Pancreas (tissue), 10 donors: ENCODE measurements at places on chromosomes 4 and X. TPM values are rescaled to one million over a fixed set of nuclear protein-coding genes. Genes with fewer than 3 reads are reported as not detected.
A peak's percentile ranks its signal among the peaks of the same experiment; 100 is the strongest.

- DNase-seq = no peak
Measured at GRCh38 chr4:25697516-25697915, 41.9 kb downstream of the SLC34A2 start.

DNA sequence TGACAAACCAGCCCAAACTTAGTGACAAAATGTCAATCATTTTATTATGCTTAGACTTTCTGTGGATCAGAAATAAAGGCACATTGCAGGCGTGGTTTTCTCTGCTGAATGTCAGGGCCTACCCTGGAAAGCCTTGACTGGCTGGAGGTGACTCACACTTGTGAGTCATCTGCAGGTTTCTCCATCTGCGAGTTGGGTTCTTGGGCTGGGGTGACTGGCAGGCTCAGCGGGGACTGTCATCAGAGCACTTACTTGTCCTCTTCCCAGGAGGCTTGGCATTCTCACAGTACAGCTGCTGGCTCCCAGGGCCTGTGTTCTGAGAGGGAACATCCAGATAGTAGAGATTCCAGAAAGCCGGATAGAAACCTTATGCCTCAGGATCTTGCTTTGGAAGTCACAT is 153.8 kb upstream of the AGA start:
- DNase-seq = peak; percentile 46

DNA sequence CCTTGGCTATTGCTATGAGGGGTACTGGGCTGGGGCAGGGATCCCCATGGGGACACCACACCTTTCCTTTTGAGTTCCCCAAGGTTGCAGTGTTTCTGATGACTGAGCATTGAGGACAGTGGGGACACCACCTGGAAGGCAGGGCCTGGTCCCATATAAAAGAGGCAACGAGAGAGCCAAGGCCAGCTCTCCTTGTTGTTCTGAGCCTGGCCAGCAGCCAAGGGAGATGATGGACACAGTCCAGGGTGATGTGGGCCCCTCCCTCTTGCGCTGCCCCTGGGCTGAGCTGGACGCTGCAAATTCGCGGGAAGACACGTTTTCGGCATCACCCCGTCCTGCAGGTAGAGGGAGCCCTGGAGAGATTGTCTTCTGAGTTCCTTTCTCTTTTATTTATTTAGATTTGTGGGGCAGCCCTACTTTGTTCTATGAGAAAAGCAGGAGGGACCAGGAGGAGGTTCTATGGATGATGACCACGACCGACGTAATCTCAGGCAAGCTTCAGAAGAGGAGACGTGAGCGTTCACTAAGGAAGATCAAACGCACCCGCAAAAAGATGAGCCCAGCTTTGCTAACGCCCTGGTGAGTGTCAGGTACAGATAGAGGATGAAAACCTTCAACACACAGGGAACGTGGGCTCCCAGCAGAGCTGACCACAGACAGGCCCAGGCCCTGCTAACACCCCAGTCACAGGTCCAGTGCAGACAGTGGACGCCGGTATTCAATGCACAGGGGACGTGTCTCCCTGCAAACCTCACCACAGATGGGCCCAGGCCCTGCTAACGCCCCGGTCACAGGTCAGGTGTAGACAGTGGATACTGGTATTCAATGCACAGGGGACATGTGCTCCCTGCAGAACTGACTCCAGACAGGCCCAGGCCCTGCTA is 97.4 kb downstream of the SHOX start:
- no peak for DNase-seq

GRCh38 chr4:74037076-74037955 is 1.2 kb downstream of the CXCL3 start:
- DNase-seq = no peak

GRCh38 chr4:101418055-101418454 is 70.7 kb upstream of the PPP3CA start:
- no peak for DNase-seq

DNA sequence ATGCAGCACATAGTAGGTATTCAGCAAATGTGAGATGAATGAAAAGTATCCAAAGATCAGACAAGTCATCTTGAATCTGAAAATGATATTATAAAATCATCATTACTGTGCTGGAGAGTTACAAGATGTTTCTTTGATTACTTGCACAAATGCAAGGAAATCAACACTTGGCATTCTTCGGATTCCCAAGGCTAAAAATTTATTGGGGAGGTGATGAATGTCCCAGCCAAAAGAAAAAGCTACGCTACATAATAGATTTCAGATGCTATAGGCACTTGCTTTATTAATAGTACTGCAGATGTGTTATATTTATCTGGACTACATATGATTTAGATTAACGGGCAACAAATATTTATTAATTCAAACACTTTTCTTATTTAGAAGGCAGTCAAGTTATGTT is 286.7 kb upstream of the TENM3 start:
- DNase-seq = no peak

The CCSER1 gene
- total RNA-seq = 5.6 TPM

- DNase-seq = no peak
Measured at GRCh38 chr4:623914-624566, 1.3 kb upstream of the PDE6B start.

- DNase-seq = no peak
Measured at GRCh38 chr4:54877006-54877405, 219.2 kb downstream of the KIT start.

DNA sequence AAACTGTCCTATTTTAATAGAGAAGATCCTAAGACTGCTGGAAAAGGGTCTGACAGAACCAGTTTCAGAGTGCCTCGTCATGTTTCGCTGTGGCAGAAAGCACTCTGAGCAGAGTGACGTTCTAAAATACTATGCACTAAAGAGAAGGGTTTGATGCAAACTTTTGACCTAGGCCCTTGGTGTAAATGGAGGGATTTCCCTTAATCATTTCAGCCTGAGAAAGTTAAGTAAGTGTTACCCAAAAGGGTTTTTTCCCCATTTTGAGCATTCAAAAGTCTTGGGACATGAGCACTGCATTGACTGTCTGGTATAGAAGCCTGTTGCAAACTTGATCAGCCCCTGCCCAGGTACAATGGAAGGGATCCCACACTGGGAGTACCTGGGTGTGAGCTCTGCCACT is 157.5 kb upstream of the ATOH1 start:
- no peak for DNase-seq

The MBNL3 gene
- total RNA-seq = 14.0 TPM

The NXF2B gene
- not detected for total RNA-seq

DNA sequence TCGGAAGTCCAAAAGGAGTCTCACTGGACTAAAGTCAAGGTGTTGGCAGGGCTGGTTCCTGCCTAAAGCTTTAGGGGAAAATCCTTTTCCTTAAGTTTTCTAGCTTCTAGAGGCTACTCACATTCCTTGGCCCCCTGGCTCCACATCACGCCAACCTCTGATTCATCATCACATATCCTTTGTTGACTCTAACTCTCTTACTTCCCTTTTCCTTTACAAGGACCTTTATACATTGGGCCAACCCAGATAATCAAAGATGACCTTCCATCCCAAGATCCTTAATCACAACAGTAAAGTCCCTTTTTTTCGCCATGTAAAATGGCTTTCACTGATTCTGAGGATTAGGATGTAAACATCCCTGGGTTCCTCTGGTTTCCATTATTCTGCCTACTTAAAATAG is 146.4 kb upstream of the DCAF8L1 start:
- no peak for DNase-seq

The ERAS gene
- total RNA-seq = not detected

DNA sequence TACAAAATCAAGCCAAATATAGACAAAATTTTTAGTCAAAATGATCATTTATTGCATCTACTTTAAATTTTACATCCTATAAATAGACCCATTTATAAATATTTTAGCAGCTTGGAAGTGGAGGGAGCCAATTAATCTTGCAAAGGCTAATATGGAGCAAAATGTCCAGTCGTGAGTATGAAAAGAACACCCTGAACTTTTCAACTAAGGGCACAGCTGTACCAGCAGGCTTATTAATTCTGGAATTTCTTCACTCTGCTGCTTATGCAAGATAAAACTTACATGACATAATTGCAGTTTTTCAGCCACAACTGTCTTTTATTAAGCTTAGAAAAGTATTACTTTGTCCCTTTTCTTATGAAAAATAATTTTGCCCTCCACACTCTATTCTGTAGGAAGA is 22.9 kb upstream of the USP53 start:
- DNase-seq = no peak

DNA sequence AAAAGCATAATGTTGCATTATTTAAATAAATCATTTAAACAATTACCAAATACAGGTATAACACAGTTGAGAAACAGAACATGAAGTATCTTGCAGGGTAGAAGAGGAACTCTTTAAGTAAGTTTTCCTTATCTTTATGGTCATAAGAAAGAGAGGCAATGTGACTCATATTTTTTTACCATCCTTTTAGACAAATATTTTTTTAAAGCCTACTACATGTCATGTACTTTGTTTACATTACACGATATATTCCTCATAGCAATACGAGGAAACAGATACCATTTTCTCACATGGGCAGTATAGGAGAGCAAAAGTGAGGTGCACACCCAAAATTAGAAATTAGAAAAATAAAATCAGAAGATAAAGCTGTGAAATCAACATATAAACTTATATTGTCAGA is 49.3 kb upstream of the EPHA5 start:
- no peak for DNase-seq

- no peak for DNase-seq
Measured at GRCh38 chr4:32986236-32986635, 2266.1 kb downstream of the PCDH7 start.

The IL13RA2 gene
- total RNA-seq = not detected

GRCh38 chrX:133897593-133898163 is 87.7 kb downstream of the GPC3 start:
- no peak for DNase-seq

- DNase-seq = no peak
Measured at GRCh38 chrX:40543661-40544328, 37.0 kb upstream of the ATP6AP2 start.

The TBCK gene
- total RNA-seq = 17.6 TPM

- DNase-seq = no peak
Measured at GRCh38 chrX:20217271-20217670, 49.4 kb downstream of the RPS6KA3 start.

DNA sequence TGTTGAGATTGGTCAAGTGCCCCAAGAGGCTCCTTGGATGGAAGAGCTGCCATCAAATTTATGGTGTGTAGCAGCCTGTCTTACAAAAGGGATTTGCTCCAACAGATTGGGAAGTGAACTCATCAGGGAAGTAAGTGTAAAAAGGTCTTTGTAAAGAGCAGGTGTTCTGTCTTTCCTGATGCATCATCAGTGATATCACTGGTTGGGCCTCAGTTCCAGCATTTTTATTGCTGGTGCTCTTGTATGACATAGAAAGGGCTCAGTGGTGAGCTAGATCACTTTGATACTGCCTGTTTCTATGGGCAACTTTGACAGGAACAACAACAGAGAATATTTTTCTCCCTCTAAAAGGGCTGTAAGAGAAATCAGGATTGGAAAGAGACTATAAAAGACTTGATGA is 8.7 kb upstream of the GABRE start:
- DNase-seq = no peak

DNA sequence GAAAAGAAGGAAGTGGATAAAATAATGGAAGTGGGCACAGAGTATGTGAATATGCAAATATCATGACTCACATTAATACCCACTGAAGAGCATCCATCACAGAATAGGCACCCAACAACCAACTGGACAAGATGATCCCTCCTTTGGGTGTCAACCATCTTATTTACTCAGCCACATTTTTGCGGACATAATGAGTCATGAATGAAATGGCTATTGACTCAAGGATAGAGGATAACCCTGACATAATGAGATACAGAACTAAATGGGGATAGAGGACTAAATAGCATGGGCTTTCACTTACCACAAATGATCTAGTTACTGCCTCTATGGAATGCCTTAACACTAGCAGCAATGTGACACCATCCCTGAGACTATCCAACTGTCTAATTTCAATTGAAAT is 224.7 kb downstream of the ANTXR2 start:
- no peak for DNase-seq

The RTL3 gene
- not detected for total RNA-seq

DNA sequence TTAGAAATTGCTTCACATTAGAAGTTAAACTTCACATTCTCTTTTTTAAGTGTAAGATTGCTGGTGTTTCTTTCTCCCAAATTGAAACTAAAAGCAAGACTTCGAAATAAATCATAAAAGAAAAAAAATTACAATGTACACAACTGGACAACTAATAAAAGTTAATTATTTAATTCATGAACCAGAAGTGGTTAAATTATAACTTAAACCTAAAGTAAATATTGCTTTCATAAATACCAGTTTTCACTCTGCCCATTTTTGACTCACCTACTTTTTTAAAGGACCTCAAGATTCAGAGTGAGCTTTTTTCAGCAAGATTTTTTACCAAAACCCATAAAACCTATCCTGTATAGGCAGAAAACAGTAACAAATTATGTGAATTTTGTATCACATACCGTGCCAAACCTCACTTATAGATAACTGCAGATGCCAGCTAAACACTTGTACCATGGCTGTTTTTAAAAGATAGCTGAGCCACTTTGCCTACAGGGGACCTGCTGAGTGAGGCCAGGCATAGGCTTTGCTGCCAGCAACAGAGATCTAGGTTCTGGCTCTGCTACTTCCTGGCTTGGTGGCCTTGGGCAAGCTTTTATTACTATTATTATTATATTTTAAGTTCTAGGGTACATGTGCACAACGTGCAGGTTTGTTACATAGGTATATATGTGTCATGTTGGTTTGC is 259.8 kb downstream of the NR3C2 start:
- no peak for DNase-seq

The PPARGC1A gene
- total RNA-seq = 8.0 TPM

- DNase-seq = no peak
Measured at GRCh38 chr4:78601013-78601412, 49.4 kb downstream of the ANXA3 start.

DNA sequence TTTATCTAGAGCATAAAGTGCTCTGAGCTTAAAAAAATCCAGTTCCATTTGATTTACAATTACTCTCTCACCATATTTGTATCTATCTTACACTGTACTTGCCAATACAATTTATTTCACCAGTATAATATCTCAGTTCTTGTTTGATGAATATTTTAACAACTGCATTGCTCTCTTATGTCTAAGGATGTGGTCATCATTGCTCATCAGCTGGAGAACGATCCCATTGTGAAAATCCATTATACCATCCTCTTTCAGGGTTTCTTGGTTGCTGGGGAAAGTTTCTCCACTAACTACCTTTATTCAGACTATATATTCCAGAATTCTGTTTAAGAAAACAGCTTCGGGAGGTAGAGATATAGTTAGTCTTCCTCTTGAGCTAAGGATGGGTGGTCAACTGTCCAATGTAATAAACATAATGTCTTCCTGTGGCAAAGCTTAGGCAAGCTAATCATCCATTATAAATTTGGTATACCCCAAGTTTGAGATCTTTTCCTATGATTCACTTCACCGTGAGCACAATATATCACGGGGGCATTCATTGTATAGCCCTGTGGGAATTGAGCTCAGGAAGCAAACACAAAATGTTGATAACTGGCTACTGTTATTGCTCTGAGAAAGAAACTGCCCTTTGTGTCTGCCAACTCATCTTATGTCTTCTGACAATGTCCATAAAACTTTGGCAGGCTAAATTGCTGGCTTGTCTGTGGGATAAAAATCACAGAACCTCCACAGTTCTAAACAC is 2361.9 kb downstream of the ARAP2 start:
- no peak for DNase-seq

- no peak for DNase-seq
Measured at GRCh38 chrX:45472968-45473367, 272.3 kb upstream of the DIPK2B start.

GRCh38 chr4:164467493-164467892 is 286.4 kb upstream of the SMIM31 start:
- DNase-seq = no peak

GRCh38 chr4:89657931-89658700 is 178.8 kb downstream of the SNCA start:
- no peak for DNase-seq
